ENCODE measurements at places on chromosomes 5 and 9.

- no peak for DNase-seq
Measured at GRCh38 chr5:124919747-124920525, 173.5 kb upstream of the ZNF608 start.

- DNase-seq, result no peak
Measured at GRCh38 chr9:31608881-31609280, 775.6 kb upstream of the ACO1 start.

DNA sequence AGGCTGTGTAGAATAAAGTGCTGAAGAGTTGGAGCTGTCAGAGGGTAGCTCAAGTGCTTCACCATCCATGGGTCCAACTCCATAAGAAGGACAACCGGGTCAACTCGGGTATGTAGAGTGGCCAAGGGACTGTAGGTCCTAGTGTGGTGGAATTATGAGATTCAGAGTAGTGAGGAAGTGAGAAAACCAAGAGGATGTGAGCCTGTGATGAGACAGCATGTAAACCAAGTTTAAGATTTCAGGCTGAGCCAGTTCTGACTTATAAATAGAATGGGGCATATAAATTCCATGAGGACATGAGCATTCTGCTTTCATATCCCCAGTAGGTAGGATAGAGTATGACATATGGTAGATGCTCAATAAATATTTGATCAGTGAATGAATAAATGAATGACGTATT, 96.3 kb downstream of the CFAP95 start:
- DNase-seq, result no peak

DNA sequence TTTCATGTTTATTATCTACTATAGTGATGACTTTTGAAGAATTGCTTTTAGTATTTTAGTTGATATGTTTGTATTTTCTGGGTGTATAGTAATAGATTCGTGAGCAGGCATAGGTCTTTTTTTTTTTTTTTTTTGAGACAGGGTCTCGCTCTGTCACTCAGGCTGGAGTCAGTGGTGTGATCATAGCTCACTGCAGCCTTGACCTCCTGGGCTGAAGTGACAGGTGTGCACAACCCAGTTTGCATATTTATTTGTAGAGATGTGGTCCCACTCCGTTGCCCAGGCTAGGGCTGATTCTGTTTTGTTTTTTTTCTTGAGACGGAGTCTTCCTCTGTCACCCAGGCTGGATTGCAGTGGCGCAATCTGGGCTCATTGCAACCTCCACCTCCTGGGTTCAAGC, 11.9 kb downstream of the ERBIN start:
- DNase-seq, result no peak

- DNase-seq, result no peak
Measured at GRCh38 chr9:18501949-18502348, 28.0 kb downstream of the ADAMTSL1 start.

DNA sequence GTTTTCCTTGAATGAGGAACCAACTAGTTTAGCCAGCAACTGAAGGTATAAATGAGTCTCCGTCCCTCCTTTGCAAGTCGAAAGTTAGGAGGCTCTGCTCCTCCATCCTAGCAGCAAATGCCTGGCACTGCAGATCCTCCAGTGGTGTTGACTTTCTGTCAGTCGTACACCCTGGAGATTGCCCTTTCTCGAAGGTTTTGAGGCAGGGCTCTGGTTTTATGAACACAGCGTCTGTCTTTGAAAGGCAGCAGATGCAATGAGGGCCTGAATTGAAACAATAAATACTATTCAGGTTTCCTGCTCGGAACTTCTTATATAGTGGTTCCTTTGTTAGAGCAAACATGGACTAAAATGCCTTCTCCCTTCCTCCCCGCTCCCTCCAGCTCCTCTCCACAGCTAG, 284.0 kb downstream of the TMEM38B start:
- no peak for DNase-seq

- no peak for DNase-seq
Measured at GRCh38 chr5:150505041-150505511, 2.9 kb upstream of the NDST1 start.
